ENCODE measurements at places on chromosomes 7 and 10.

- DNase-seq = no peak
Measured at GRCh38 chr7:88668591-88668990, 90.9 kb upstream of the ZNF804B start.

DNA sequence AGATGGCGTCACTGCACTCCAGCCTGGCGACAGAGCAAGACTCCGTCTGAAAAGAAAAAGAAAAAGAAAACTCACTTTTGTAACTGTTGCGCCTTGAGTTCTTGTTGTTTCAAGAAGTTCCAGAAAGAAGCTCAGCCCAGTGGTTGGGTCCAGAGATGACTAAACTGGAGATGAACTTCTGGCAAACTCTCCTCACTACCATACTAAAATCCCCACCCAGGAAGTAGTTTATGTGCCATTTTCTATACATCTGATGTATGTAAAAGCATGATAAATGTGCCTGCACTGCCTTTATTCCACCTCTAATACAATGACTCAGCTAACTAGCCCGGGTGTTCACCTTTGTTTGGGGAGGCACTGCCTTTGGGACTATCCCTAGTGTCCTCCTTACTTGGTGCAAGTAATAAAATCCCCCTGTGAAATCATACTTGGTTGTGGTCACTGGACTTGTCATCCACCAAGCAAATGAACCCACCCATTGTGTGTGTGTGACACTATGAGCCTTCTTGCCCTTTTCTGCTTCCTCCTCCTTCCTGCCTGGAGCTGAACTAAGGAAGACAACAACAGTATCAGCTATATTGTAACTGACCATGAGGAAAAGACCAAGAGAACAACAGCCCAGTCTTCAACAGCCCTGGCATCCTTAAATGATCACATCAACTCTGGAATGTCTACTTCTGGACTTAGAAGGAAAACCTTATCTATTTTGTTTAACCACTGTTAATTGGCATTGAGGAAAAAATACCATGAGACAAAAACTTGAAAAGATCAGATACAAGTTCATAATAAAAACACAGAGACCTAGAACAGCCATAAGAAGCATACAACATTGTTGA lies 33.6 kb downstream of the JMJD1C start:
- no peak for DNase-seq

DNA sequence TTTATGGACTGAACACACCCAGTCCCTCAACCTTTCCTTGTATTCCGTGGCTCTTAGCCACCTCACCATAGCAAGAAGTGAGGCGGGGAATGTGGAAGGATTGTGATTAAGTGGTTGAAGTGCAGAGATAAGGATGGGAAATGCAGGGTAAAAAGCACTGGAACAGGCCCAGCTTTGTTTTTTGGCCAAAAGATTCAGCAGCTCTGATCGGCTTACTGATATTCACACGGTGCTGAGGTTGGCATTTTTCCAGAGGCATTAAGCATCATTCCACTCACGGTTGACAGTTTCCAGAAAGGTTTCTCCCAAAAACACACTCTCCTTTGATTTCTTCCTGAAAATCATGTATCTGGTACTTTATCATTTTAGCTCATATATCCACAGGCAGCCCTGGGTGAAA lies 544.2 kb downstream of the CNTNAP2 start:
- DNase-seq = no peak

DNA sequence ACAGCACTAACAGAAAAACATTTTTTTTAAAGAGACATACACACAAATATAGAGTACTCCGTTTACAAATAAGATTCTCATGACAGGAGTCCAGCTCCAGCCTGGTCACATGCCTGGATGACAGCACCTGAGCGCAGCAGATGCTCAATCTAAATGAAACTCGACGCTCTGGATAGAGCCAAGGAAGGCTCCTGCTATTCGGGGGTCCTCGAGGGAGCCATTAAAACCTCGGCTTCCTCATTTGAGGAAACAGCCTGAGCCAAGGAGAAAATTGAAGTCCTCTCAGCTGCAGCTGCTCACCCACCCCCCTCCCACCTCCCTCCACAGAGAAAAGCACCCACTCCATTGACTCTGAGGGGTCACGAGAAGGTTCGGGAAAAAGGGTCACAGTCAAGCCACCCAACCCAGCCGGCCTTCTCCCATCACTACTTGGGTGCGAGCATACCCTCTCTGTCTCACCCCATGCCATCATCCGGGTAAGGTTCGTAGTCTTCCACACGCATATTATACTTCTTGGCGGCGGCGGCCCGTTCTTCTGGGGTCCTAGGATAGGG lies 673 bp downstream of the NDUFB8 start:
- no peak for DNase-seq

DNA sequence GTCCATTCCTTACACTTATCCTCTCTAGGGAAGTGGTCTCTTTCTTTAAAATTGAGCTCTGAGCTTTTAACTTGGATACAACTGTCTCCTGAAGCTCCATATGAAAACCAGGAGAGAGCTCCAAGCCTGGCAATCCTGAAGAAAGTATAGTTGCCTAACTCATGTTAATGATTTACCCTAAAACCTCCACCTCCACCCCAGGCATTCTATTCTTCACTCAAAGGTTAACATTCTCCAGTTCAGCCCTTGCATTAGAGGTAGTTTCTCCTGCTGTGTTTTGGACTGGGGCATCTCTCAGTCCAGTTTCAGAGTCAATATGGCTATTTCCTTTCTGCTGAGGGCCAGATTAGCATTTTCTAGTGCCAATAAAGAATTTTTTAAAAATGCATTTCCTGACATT lies 195.5 kb downstream of the SLC25A13 start:
- no peak for DNase-seq

DNA sequence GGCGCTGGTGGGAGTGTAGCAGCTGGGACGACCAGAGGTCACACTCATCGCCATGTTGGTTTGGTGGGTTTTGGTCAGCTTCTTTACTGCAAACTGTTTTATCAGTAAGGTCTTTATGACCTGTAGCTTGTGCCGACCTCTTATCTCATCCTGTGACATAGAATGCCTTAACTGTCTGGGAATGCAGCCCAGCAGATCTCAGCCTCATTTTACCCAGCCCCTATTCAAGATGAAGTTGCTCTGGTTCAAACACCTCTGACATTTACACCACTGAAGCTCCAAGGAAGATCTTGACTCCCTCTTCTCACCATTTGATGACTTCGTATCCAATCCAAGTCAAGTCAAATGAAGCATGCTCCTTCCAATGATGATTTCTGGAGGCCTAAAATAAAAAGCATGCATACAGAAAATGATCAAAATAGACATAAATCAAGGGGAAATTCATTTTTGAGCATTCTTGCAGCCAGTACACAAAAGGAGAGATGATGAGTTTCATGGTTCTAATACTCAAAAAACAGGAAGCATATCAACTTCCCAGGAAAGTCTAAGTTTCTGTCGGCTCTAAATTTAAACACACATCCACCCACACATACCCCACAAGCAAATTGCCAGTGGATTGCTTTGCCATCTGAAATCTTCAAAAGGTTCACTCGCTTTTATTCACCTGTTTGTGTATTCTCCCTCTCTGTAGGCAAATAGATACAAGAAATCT lies 2.4 kb upstream of the PSMG3 start:
- no peak for DNase-seq

- DNase-seq = peak; percentile 88
Measured at GRCh38 chr10:6580279-6581029, 378 bp upstream of the PRKCQ start.

DNA sequence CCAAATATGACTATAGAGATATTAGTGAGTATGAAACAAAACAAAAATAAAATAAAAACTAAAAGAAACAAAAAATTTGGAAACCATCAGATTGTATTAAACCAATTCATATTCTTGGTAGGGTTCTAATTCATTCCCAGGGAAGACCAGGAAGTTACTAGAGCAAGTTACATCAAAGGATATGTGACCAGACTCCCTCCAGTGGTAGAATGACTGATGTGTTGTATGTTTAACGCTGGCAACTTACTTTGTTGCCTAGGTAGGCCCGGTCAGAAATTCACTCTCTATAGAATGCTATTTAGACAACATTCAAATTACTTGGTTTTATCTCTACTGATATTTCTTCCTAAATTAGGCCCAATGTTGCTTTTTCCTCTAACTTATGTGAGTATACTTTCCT lies 5.2 kb downstream of the PHYHIPL start:
- no peak for DNase-seq

- DNase-seq = no peak
Measured at GRCh38 chr10:24806262-24806661, 82.6 kb upstream of the ARHGAP21 start.

GRCh38 chr10:90587081-90587491 lies 270.8 kb downstream of the HTR7 start:
- DNase-seq = no peak

GRCh38 chr7:24722386-24723177 lies 34.7 kb downstream of the GSDME start:
- no peak for DNase-seq

DNA sequence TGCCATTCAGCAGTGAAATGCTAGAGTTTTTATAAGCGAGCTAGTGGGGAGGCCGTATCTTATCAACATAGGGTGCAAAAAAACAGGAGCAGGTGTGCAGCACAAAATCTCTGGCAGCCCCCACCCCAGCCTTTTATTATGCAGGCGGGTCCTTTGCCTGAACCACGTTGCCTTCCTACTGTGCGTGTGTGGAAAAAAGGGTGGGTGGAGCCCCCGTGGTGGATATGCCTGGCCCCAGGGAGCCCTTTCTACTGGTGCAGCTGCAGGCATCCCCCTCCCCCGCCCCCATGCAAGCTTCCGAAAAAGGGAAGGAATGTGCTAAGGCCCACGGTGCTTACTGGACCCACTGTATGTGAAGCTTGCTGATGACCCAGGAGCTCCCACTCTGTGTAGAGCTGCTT lies 175.9 kb downstream of the USP6NL start:
- no peak for DNase-seq

- DNase-seq = peak; percentile 48
Measured at GRCh38 chr7:132655131-132655727, 79.0 kb upstream of the PLXNA4 start.

- no peak for DNase-seq
Measured at GRCh38 chr10:22779331-22780019, 65.1 kb upstream of the PIP4K2A start.

- no peak for DNase-seq
Measured at GRCh38 chr10:121836171-121836570, 91.7 kb downstream of the ATE1 start.

DNA sequence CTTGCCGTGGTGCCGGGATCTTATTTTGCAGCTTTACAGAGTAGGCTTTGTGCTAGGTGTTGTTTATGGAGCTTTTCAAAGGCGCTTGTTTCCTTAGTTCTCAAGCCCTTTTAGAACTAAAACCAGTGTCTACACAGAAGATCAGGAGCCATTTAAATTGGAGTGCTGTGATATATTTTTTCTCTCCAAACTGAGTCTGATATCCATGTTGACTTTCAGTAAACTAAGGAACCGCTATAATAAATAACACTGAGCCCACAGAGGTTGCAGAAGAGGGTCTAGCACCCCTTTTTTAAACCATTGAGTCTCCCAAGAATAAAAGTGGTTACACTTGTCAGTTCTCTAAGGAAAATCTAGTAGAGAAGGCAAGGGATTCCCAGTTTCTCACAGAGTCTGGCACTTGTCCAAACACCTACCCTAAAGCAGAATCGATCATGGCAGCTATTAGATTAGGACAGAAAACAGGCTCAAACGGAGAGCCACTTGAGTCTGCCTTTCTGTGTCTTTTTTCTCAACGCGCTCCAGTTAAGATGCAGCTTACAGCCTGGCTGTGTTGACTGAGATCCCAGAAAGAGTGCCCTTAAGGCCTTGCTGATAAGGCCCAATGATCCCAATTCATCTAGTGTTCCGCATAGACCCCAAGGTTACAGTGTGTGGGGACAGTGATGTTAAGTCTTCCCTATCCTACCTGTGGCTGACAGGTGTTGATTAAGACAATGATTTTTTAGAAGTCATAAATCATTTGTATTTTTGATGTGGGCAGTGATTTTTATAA lies 804 bp downstream of the TMEM106B start:
- peak; percentile 15 for DNase-seq

DNA sequence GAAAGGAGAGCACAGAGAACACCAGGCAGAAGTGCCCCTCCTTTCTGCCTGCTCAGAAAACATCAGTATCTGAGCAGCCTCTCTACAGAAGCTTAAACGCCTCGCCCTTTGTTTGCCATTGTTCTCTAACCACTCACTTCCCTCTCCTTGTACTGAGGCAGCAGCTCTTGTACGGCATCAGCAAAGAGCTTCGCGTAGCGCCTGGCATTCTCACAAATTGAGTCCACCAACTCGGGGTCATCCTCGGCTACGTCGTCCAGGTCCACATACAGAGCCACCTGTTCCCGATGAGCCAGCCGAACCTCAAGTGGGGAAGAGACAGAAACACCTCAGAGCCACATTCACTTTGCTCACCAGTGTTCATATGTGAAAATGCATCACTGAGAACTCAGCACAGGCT lies 1.7 kb downstream of the MCM7 start:
- DNase-seq = no peak

DNA sequence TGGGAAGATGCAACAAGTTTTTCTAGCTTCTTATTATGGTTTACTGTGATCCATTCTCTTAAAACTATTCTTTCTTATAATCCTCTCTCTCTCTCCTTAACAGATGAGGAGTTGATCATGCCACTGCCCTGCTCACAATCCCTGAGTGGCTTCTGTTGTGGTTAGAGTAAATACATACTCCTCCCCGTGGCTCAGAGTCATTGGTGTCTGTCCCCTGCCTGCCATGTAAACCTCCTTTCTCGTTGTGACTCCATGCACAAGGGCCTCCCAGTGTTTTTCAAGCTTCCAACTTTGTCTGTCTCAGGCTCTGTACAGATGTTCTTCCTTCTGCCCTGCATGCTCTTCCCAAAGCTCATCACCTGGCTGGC lies 20.4 kb downstream of the CCNY start:
- no peak for DNase-seq

DNA sequence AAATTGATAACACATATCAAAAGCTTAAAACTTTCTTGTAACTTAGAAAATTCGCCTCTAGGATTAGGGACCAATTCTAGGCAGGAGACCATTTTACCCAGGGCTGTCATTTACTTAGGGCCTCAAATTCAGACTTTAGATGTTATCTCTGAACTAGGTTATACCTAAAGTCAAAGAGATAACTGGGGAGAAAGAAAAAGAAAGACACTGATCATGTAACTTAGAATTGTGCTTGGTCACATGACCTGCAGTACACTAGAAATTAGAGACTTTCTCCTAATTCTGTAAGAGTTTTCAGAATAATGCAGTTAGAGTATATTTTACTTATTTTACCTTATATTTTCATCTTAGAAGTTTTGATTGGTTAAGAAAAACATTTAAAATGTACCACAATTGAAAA lies 16.7 kb downstream of the ASB4 start:
- no peak for DNase-seq

GRCh38 chr10:120931423-120931822 lies 80.3 kb downstream of the WDR11 start:
- DNase-seq = no peak

Measured in CD4-positive, alpha-beta T cell treated with Interleukin-2 at 100 ng/mL for 4 hours (primary cell).